Stimulated activated CD4-positive, alpha-beta T cell treated with anti-CD3 and anti-CD28 coated beads, Interleukin-12 subunit alpha, Interleukin-12 subunit beta, amount 100 ng/mL, for 24 hours (primary cell): ENCODE measurements at places on chromosomes 1 and 21.

DNA sequence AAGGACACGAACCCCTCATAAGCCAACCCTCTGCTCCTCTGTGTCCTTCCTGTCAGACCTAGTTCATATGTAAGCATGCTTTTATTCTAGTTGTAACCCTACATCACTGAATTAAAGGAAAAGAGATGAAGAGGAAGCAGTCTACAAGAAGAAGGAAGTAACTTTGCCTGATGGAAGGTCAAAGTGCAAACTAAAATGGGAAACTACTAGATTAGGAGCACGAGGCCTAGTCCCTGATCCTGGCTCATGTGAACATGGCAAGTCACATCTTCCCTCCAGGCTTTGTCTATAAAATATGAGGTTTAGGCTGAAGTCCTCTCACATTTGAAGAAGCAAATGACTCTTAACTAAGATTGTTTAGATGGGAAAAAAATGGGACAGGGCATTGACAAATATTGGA is 13.2 kb downstream of the ZMYND12 start:
- DNase-seq, result no peak

DNA sequence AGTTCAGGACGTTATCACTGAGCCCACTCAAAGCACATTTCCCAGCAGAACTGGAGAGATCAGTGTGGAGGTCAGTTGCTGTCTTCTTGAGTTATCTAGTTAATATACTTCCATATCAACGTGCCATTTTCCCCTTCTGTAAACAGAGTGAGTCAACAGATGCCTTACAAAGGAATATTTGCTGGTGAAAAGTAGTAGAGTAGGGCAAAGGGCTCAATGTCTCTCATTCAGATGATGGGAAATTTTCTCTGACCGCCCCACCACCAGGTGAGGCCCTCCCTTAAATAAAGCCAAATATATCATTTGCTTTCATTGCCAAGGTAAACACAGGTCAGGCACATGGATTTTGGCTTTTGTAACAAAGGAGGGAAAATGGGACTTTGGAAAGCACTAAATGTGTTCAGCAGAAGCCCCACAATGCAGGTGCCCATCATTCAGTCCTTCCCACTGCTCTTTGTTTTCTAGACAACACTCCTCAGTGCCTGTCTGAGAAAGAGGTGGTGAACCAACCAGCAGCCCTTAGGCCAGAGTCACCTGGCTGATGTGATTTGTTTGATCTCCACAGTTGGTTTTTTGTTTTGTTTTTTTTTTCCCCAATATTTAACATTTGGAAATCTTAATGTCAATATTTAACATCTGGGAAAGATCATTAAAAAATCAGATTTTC is 40.5 kb upstream of the SAMD13 start:
- DNase-seq, result no peak

- no peak for DNase-seq
Observed at GRCh38 chr1:36665478-36666080, 182.9 kb upstream of the CSF3R start.

DNA sequence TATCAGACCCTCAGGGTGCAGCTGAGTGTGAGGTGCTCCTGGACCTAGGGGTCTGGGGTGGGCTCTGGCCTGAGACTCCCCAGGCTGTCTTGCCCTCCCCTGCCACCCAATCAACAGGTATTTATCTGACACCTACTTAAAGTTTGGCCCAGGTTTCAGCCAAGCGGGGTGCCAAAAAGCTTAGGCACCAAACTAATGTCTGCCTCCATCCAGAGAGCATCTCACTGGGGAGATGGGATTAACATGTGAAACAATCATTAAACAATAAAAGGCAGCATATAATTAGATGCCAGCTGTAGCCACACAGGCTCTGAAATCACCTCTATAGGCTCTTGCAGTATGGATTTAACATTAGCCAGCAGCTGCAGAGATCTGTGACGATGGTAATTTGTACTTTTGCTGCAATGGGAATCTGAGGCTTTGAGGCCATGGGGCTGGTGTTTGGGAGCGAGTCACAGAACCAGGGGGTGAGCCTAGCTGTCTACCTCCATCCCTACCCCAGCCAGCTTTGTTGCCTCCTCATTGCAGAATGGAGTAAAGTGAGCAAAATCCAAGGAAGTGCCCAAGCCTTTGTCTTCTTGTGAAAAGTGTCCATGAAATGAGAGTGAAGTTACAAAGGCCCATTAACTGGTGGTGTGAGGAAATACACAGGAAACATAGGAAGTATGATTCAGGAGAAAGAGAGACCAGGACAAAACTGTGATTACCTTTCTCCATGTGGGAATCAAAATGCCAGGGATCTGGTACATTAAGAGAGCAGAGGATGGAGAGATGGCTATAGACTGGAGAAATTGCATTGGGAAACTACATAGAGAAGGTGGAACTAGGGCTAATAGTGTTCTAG is 36.1 kb downstream of the EIF2D start:
- no peak for DNase-seq

DNA sequence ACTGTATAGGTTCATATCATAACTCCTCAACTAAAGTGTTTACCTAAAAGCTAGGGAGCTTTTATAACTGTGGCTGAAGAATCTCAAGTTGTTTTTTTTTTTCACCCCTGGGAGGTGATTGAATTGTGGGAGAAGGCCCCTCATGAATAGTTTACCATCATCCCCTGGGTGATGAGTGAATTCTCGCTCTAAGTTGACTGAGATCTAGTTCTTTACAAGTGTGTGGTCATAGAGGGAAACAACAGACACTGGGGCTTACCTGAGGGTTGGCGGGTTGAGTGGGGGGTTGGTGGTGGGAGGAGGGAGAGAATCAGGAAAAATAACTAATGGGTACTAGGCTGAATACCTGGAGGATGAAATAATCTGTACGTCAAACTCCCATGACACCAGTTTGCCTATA is 7.9 kb upstream of the ZSCAN20 start:
- DNase-seq, result no peak

GRCh38 chr1:16127676-16128337 is 28.1 kb downstream of the EPHA2 start:
- DNase-seq, result no peak

DNA sequence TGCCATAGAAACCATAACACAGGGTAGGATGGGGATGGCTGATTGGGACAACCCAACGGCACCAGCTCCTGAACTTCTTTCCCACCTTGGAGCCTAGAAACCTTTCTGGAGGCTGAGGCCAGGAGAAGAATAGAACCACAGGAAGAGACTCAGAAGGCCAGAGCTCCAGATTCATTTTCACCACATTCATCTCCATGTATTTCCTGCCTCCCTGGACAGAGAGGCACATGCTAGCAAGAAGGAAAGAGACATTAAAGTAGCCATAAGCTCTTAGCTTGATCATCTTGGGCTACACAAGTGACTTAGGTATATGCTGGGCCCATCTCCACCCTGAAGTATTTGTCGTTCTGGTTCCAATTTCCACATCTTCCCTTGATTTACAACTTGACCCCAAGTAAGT is 44.1 kb downstream of the PLXNA2 start:
- DNase-seq, result no peak

DNA sequence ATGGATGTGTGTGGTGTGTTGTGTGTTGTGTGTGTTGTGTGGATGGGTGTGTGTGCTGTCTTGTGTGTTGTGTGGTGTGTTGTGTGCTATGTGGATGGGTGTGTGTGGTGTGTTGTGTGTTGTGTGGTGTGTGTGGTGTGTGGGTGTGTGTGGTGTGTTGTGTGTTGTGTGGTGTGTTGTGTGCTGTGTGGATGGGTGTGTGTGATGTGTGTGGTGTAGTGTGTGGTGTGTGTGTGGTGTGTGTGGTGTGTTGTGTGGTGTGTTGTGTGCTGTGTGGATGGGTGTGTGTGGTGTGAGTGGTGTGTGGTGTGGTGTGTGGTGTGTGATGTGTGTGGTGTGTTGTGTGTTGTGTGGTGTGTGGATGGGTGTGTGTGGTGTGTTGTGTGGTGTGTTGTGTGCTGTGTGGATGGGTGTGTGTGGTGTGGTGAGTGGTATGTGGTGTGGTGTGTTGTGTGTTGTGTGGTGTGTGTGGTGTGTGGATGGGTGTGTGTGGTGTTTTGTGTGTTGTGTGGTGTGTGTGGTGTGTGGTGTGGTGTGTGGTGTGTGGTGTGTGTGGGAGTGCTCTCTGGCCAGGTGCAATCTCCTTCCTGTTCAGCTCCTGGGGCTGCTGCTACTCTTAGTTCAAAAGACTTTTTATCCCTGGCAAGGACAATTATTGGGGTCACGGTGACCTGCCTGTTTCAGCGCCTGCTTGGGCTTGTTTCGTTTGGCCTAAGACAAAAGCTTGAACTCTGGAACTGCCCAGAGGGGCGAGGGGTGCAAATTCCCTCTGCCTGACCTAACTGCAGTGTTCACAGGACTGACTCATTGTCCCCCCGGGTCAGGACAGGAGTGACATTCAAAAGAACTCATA is 101.1 kb downstream of the UBIAD1 start:
- no peak for DNase-seq

DNA sequence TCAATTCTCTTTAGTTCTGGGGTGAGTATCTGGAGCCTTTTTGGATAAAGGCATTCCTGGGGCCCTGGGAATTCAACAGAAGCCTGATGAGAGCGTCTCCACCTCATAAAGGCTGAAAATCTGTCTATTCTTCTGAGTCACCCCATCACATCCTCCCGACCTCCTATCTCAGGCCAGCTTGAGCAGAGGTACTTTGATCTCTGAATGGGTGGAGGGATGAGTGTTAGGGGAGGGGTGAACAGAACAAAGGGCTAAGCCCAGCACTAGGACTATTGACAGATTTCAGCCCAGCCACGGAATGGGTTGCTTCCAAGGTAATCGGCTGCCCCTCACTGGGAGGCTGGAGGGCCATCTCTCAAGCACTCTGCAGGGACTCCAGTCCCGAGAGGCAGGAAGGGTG is 2.5 kb upstream of the MYBPH start:
- no peak for DNase-seq

GRCh38 chr1:235632506-235633401 is 16.8 kb downstream of the GNG4 start:
- DNase-seq, result no peak

- DNase-seq, result no peak
Observed at GRCh38 chr1:11930571-11931445, 3.7 kb upstream of the PLOD1 start.

GRCh38 chr1:206890125-206891060 is 6.8 kb upstream of the IL24 start:
- no peak for DNase-seq

- no peak for DNase-seq
Observed at GRCh38 chr1:19441048-19441780, 44.1 kb downstream of the CAPZB start.

DNA sequence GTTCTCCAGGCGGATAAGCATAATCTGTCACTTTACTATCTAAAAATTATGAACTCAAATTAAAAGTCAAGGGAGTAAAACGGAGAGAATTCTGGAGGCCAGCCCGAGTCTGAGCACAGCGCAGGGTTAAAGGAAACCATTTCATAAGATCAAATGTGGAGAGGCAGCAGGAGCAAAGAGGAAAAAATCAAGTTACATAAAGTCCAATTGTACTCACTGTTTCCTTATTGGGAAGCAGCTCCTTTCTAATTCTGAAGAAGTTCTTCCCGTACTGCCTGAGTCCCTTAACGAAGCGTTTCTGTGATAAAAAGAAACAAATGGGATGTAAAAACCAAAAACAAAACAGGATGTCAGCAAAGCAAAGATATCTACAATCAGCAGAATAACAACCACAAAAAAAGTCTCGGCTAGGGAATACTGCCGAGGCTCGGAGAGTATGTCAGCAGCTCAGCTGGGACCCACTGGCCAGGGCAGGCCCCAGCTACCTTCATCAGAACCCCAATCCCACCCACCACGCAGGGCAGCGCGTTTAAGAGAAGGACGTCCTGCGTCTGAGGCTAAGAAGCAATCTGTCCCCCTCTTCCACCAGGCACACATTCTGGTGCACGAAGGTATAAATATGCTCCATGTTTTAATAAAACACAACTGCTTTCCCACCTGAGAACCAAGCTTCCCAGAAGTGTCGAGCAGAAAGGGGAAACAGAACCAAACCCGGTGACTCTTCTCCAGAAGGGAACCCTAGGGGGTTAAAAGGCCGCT is 104.8 kb downstream of the SLC45A1 start:
- DNase-seq, result no peak

DNA sequence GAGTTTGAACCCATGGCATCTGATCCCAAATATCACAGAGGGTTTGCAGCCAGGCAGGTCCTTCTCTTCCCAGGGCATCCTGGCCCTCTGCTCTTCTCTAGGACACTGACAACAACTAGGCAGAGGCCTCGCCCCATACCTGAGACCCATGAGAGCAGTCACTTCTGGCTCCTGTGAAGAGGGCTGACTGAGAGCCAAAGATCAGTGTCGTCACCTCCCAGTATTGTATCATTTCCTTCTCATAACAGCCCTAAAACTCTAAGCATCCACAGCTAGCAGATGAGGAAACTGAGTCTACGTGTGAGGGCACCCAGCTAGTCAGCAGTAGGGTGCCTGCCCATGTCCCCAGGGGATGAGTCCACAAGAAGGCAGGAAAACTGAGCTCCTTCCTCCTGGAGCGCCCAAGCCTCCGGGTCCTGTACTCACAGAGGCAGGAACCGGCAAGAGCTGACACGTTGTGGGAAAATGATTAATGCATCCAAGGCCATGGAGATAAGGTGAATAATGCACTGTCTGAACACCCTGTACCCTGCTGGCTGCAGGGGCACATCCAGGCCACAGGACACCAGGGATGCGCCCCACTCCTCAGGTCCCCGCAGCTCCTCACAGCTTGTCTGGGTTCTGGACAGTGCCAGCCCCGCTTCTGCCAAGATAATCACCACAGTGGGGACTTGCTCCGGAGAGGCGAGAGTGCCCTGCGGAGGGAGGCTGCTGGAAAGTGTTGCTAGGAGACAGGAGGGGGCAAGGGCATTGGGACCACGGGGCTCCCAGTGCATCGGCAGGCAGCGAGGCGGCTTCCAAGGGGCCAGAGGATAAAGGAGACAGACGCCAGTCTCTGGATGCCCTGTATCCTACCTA is 340.0 kb downstream of the NPHP4 start:
- DNase-seq, result no peak

GRCh38 chr1:81703756-81704463 is 96.8 kb upstream of the ADGRL2 start:
- no peak for DNase-seq

GRCh38 chr21:26756491-26757159 is 88.6 kb downstream of the ADAMTS1 start:
- no peak for DNase-seq

- DNase-seq, result no peak
Observed at GRCh38 chr1:228685081-228685660, 50.1 kb upstream of the RHOU start.

DNA sequence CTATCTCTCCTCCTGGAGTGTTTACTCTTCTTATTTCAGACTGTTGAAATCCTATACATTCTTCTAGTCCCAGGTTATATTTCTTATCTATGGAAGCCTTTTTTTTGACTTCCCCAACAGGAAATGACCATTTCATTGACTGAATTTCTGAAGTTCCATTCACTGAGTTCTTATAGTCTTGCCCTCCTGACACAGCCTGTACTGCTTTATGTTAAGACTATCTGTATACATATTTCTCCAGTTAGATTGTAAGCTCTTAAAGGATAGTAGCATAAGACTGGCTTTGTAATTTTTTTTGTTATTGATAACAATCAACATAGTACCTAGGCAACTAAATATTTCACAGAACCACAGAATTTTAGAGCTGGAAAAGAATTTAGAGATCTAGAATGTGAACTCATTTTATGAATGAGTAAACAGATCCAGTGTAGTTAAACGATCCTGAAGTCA is 14.9 kb upstream of the MACF1 start:
- DNase-seq, result no peak
